ENCODE measurements at places on chromosomes 5 and 9. TPM values are rescaled to one million over a fixed set of nuclear protein-coding genes. Genes with fewer than 3 reads are reported as not detected.

Gene NR4A3
- total RNA-seq: 2.9 TPM

DNA sequence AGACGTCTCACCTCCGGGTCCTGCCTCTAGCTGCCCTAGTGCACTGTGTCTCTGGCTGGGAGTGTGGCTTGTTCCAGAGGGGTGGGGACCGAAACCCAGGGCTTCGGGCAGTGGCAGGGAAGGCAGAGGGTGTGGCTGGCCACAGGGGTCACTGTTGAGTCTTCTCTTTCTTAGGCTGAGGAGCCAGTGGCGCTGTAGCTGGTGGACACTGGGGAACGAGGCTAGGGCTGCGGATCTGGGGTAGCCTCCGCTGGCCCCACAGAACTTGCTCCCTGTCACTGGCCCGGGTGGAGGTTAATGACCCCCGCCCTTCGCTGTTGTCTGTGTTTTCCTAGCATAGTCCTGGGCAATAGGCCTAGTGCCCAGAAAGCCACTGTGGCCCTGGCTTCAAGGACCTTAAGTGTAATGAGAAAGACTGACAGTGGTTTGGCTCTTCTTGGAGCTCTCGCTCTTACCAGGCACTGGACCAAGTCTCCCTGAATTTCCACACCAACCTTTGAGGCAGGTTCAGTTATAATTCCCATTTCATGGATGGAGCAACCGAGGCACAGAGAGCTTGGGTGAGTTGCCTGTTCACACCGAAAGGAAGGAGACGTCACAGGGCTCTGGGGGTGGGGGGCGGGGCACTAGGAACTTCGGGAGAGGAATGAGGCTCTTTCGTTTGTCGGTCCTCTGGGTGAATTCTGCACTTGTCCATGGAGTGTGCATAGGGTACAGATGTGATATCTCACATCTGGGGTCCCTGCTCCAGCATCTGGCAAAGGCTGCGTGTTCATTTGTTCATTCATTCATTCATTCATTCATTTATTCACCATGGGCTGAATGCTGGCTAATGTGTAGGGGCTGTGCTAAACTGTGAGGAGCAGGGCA, 4.8 kb upstream of the IER5L start:
- H3K27me3 ChIP-seq: no peaks in the 10 kb centered on the region
- H3K4me3 ChIP-seq: no peak overlapping the region
- no peaks in the 10 kb centered on the region for H3K4me1 ChIP-seq
- H3K27ac ChIP-seq: no peak overlapping the region
- DNase-seq: no peak

DNA sequence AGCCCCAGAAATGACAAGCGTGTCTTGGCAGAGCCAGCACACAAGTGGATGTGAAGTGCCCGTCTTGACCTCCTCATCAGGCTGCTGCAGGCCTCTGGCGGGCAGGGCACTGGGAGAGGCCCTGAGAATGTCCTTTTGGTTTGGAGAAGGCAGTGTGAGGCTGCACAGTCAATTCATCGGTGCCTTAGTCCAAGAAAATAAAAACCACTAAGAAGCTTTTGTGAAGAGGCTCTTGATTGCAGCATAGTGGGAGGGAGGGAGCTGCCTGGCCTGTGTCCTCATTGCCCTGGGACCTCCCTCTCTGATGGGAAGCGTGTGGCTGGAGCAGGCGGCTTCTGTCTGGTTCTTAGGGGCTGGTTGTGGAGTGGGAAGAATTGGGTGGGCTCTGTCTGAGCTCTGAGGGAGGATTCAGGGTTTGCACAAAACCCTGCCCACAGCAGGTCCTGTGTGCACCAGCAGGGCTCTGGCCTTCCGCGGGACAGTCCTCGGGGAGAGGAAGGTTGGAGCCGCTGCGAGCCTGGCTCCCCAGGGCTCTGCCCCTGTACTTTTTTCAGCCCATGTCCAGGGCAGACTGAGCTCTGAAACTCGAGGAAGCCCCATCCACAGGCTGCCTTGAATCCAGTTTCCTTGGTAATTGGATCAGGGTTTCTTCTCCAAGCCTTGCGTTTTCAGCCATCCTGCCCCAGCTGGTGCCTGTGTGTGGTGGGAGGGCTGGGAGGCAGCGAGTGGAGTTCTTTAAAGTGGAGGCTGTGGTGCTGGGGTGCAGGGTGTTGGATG, 1.1 kb downstream of the HRCT1 start:
- no peaks in the 10 kb centered on the region for H3K27me3 ChIP-seq
- no peaks in the 10 kb centered on the region for H3K36me3 ChIP-seq
- DNase-seq: peak; percentile 79
- H3K4me1 ChIP-seq: peaks cover 29% of the 10 kb centered on the region
- H3K4me3 ChIP-seq: no peak overlapping the region

Gene PFN3
- not detected for total RNA-seq

DNA sequence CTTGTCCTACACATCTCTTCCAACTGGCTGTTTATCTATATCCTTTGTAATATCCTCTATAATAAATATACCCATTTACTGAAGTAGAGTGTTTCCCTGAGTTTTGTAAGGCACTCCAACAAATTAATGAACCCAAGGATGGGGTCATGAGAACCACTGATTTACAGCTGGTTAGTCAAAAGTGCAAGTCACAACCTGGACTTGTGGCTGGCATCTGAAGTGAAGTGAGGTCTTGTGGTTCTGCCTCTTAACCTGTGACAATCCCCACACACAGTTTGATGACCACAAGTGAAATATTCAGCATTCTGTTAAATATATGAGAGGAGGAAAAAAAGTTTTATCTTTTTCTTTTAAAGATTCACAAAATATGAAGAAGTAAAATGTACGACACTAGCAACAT, 126.1 kb downstream of the NR2F1-AS1 start:
- no peak overlapping the region for H3K4me3 ChIP-seq
- no peaks in the 10 kb centered on the region for H3K36me3 ChIP-seq
- H3K4me1 ChIP-seq: no peaks in the 10 kb centered on the region
- no peak for DNase-seq

GRCh38 chr5:153885141-153885540, 153.6 kb downstream of the FAM114A2 start:
- H3K4me1 ChIP-seq: no peaks in the 10 kb centered on the region
- no peak overlapping the region for H3K27ac ChIP-seq
- H3K36me3 ChIP-seq: no peaks in the 10 kb centered on the region
- no peak overlapping the region for H3K4me3 ChIP-seq

DNA sequence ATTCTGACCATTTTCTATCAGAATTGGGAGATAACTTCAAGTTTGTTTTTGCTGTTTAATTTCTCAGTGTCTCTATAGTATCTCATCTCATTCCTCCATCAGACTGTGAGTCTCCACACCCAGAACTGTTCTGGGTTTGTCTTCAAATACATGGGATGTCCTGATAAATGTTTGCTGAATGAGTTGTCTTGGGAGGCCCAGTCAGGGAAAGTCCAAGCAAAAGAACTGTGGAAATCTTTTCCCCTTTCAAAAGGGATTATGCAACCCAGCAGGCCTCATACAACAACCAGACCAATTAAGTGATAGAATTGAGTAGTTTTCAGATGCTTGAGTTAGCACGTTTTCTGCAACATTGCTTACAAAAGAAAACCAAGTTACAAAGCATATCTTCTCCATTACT, 324.4 kb downstream of the BRINP1 start:
- no peak overlapping the region for H3K27ac ChIP-seq
- no peaks in the 10 kb centered on the region for H3K36me3 ChIP-seq
- no peaks in the 10 kb centered on the region for H3K4me1 ChIP-seq
- no peak for DNase-seq
- H3K27me3 ChIP-seq: no peaks in the 10 kb centered on the region

GRCh38 chr9:29212397-29213387, 1639.4 kb upstream of the C9orf72 start:
- H3K36me3 ChIP-seq: no peaks in the 10 kb centered on the region
- peak overlapping the region; percentile 66 for H3K27ac ChIP-seq
- H3K4me3 ChIP-seq: peak overlapping the region; percentile 50
- H3K4me1 ChIP-seq: no peaks in the 10 kb centered on the region
- H3K27me3 ChIP-seq: no peaks in the 10 kb centered on the region

- H3K4me3 ChIP-seq: no peak overlapping the region
- no peaks in the 10 kb centered on the region for H3K27me3 ChIP-seq
- no peak for DNase-seq
- H3K27ac ChIP-seq: no peak overlapping the region
- no peaks in the 10 kb centered on the region for H3K4me1 ChIP-seq
Observed at GRCh38 chr5:73818357-73818756, 192.4 kb downstream of the ARHGEF28 start.

Gene IFNB1
- not detected for total RNA-seq

DNA sequence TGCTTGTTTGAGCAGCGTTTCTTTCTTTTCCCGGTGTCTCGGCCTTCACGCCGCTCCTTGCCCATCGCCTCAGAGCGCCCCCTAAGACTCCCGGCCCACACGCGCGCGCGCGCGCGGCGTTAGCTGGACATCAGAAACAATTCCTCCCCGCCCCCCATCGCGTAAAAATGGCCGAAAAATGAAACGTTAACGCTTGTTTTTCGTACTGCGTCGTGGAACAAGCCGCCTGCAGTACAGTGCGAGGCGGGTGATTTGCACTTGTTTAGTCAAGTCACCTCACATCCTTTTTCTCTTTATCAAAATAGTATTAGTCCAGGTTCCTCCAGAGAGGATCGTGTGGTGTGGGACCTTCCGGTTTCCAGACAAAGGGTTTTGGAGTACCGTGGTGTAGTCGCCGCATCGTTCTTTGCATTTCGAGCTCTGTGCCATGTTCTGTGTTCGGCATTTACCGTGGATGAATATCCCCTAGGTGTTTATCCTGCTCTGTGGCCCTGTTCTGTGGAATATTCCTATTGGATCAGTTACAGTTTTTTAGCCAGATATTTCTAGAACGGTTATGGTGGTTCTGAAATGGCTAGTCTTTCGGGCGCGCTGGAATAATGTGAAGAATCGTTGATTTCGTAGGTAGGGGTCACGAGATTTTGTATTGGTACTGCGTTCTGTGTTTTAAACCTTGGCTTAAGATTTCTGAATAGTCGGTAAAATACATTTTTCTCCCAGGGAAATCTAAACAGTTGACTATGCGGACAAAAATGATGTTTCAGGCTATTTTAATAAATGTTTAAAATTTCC, 1.0 kb downstream of the MATR3 start:
- no peaks in the 10 kb centered on the region for H3K27me3 ChIP-seq
- DNase-seq: peak; percentile 76
- peak overlapping the region; percentile 100 for H3K27ac ChIP-seq
- H3K4me1 ChIP-seq: peaks cover 16% of the 10 kb centered on the region

Gene BAAT
- not detected for total RNA-seq

Gene SOHLH1
- not detected for total RNA-seq

DNA sequence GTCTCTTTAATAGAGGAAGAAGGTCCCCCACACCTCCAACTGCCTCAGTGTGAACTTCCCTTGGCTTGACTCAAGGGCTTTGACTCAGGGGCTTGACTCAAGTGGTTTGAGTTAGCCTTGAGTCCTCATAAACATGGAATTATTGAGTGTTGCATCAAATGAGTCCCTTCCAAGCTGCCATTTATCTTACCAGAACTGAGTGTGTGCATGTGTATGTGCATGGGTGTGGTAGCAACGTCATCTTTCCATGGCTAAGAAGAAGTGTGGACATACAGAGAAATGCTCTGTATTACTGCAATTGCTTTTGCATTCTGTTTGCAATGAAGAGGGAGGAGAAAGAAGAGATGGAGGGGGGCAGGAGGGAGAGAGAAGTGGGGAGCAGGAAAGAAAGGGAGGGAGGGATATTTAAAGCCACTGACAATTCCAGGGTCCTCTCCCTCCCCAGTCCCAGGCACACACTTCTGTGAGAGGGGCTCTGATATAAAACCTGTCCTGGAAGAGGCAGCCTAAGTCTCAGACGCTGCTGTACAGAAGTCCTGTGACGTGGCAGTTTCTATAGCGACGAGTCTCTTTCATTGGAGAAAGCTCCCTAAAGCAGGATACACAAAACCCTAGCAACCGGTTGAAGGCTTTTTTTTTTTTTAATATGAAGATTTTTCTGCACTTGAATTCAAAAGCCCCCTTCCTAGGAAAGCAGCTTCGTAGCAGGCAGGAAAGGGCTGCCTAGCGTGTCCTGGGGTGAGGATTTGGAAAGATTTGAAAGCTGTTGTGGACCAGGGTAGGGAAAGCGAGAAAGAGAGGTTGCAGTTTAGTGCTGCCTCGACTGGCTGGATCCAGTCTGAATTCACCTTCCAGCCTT, 93.3 kb upstream of the MAP1B start:
- no peak overlapping the region for H3K27ac ChIP-seq
- no peaks in the 10 kb centered on the region for H3K4me1 ChIP-seq
- no peak for DNase-seq
- no peaks in the 10 kb centered on the region for H3K27me3 ChIP-seq
- no peak overlapping the region for H3K4me3 ChIP-seq
- H3K36me3 ChIP-seq: no peaks in the 10 kb centered on the region

- no peak for DNase-seq
- H3K27ac ChIP-seq: no peak overlapping the region
- H3K36me3 ChIP-seq: no peaks in the 10 kb centered on the region
- no peaks in the 10 kb centered on the region for H3K4me1 ChIP-seq
- H3K27me3 ChIP-seq: no peaks in the 10 kb centered on the region
- no peak overlapping the region for H3K4me3 ChIP-seq
Observed at GRCh38 chr5:145942201-145942600, 5.8 kb downstream of the SH3RF2 start.

GRCh38 chr5:144183254-144183889, 12.7 kb downstream of the KCTD16 start:
- no peaks in the 10 kb centered on the region for H3K36me3 ChIP-seq
- no peaks in the 10 kb centered on the region for H3K4me1 ChIP-seq
- no peak for DNase-seq
- no peaks in the 10 kb centered on the region for H3K27me3 ChIP-seq
- H3K4me3 ChIP-seq: no peak overlapping the region

GRCh38 chr5:65268525-65268924, 213.2 kb downstream of the ADAMTS6 start:
- no peaks in the 10 kb centered on the region for H3K4me1 ChIP-seq
- no peak overlapping the region for H3K27ac ChIP-seq

Gene MSMP
- not detected for total RNA-seq

GRCh38 chr9:123401879-123402513, 46.0 kb downstream of the CRB2 start:
- no peaks in the 10 kb centered on the region for H3K4me1 ChIP-seq
- no peak overlapping the region for H3K4me3 ChIP-seq
- DNase-seq: no peak
- no peaks in the 10 kb centered on the region for H3K36me3 ChIP-seq
- no peaks in the 10 kb centered on the region for H3K27me3 ChIP-seq

- no peaks in the 10 kb centered on the region for H3K36me3 ChIP-seq
- H3K27me3 ChIP-seq: no peaks in the 10 kb centered on the region
- no peak overlapping the region for H3K4me3 ChIP-seq
- no peak for DNase-seq
- no peaks in the 10 kb centered on the region for H3K4me1 ChIP-seq
Observed at GRCh38 chr5:169910393-169910792, 69.9 kb downstream of the INSYN2B start.

Gene ADAMTS2
- total RNA-seq: 41.6 TPM

- H3K4me1 ChIP-seq: no peaks in the 10 kb centered on the region
- DNase-seq: no peak
- H3K27me3 ChIP-seq: no peaks in the 10 kb centered on the region
- H3K27ac ChIP-seq: no peak overlapping the region
- H3K4me3 ChIP-seq: no peak overlapping the region
- H3K36me3 ChIP-seq: no peaks in the 10 kb centered on the region
Observed at GRCh38 chr9:79123415-79123814, 448.4 kb upstream of the TLE4 start.

DNA sequence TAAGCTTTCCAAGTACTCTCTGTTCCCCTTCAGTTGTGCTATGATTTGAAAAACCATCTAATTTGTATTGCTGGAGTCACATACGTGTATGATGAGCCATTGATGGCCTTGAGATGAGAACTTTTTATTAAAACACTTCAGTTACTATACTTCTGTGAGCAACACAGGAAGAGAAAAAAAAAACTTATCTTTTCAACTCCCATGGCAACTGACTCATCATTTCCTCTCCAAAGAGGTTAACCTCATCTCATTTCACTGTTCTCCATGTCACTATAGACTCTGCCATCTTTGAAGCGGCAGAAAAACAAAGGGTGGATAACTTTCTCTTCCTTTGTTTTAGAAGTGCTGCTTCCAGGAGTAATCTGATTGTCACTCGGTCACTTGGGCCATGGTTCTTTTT, 104.3 kb upstream of the PCSK1 start:
- H3K27me3 ChIP-seq: no peaks in the 10 kb centered on the region
- no peaks in the 10 kb centered on the region for H3K36me3 ChIP-seq
- no peak for DNase-seq
- no peaks in the 10 kb centered on the region for H3K4me1 ChIP-seq
- H3K27ac ChIP-seq: no peak overlapping the region
